ENCODE measurements at places on chromosomes 3 and 15.

- DNase-seq: no peak
Measured at GRCh38 chr15:93223803-93224202, 134.8 kb upstream of the RGMA start.

- peak; percentile 72 for DNase-seq
Measured at GRCh38 chr3:124559846-124560574, 170.2 kb upstream of the UMPS start.

GRCh38 chr3:105906836-105907235 lies 38.0 kb upstream of the CBLB start:
- DNase-seq: peak; percentile 93

DNA sequence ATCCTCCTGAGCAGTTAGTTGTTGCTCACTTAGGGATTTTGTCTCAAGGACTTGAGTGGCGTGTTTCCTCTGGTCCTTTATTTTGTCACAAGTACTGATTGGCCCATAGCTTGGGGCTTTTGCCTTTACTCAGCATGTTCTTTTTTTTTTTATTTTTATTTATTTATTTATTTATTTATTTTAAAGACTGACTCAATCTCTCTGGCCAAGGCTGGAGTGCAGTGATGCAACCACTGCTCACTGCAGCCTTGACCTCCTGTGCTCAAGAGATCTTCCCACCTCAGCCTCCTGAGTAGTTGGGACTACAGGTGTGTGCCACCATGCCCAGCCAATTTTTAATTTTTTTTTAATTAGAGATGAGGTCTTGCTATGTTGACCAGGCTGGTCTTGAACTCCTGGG lies 223.9 kb upstream of the TPM1 start:
- no peak for DNase-seq

DNA sequence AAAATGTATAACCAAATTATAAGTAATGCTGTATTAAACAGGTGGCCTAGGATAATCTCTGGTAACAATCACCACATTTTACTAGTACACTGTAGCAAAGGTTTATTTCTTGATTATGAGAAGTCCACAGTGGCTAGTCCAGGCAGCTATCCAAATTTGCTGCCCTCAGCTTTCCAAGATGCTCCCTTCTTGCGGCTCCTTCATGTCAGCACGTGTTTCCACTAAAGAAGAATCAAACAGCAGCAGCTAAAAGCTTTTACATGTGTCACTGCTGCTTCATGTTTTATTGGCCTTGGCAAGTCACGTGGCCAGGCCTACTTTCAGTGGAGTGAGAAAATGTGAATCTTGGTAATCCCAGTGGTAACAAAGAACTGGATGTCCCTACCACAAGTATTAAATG lies 5.6 kb upstream of the RBMS3 start:
- DNase-seq: peak; percentile 69

DNA sequence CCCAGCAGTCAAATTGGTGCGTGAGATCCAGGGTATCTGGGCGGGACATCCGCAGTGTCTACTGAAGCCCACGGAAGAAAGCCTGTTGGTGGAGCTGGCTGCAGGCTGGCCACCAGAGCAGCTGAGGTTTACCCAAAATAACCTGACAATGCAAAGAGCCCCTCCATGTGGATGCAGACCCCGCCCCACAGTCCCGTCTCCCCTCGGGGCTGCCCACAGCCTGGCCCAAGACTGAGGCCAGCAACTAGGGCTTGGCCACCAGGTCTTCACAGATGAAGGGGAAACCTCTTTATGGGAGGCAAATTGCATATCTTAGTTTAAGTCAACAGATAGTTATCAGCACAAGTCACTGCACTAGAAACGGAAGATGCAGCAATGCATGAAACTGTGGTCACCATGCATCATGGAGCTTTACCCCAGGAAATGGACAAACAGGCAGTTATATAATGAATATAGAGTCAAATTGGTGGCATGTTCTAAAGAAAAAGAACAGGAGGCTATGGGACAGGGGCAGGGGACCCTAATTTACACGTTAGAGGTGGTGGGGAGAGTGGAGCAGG lies 86.3 kb downstream of the ARNT2 start:
- DNase-seq: no peak

DNA sequence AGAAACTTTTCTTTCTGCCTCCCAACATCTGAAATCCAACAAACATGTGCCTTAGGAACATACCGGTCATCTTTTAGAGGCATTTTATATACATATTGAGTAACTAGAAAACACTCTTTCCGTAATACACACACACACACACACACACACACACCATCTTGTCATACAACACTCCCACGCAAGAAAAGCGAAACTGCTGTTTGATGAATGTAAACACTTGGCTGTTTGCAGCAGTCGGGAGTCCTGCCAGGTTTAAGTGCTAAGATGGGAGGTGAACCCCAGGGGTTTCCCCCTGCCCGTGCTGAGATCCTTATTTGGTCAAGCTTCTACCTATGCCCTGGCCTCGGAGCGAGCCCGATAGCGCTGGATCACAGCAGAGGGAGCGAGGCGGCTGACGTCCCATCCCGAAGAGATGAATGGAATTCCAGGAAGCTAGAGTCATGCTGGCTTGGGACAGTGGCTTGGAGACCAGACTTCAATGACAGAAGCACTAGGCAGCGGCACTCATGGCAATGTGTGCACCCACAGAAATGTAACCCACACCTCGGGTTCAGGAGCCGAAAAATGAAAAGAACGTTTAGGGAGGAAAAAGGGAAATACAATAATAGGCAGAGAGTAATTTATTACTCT lies 1.3 kb upstream of the THBS1 start:
- DNase-seq: peak; percentile 91

- DNase-seq: no peak
Measured at GRCh38 chr3:122893754-122894668, 99.1 kb downstream of the SLC49A4 start.

DNA sequence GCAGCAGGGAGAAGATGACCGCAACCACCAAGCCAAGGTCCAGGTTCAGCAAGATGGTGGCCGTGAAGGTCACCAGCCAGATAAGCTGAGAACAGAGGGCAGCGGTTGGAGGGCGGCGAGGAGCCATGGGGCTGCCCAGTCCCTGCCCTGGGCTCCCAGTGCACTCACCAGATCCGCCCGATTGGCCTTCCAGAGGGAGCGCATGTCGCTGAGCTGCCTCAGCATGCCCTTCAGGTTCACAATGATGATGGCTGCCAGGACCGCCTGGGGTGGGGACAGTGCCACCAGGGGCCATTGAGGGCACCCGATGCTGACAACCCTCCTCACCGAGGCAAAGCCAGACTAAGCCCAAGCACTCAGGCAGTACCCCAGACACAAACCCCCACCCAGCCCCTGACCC lies 5.4 kb downstream of the SLC26A6 start:
- no peak for DNase-seq

- DNase-seq: no peak
Measured at GRCh38 chr15:90456236-90456635, 68.2 kb downstream of the IQGAP1 start.

DNA sequence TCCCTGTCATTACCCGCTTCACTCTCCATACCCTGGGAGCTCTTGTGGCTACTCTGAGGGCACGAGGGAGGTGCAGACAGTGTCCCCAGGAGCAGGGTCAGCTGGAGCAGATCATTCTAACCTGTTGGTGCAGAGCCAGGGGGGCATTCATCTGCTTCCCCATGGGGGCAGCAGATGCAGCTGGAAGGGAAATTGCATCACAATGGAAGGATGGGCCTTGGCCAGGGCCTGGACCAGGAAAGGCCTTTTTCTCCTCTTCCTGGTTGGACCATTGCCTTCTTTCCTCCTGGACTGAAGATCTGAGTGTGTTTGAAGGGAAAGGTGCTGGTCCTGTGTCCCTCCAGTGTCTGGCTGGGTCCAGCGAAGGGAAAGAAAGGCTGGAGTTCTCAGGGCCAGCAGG lies 55.7 kb downstream of the EPHB1 start:
- DNase-seq: no peak

DNA sequence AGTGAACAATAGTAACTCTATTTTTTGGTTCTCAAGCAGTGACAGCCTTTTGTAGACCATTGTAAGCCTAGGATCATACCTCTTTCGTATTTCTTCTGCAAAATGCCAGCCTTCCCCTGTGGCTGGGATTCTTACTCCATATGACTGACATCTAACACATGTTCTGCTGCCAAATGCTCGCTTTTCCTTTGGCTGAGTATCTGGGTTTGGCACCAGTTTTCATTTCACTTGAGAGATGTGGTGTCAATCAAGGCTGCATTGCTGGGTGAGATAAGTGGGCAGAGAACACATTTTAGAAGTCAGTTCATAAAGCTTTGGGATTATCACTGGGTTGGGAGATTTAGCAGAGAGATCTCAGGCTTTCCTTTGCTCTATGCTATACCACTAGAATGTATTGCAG lies 514.7 kb upstream of the SGO1 start:
- DNase-seq: peak; percentile 32

- no peak for DNase-seq
Measured at GRCh38 chr3:144272680-144273079, 301.1 kb downstream of the DIPK2A start.

DNA sequence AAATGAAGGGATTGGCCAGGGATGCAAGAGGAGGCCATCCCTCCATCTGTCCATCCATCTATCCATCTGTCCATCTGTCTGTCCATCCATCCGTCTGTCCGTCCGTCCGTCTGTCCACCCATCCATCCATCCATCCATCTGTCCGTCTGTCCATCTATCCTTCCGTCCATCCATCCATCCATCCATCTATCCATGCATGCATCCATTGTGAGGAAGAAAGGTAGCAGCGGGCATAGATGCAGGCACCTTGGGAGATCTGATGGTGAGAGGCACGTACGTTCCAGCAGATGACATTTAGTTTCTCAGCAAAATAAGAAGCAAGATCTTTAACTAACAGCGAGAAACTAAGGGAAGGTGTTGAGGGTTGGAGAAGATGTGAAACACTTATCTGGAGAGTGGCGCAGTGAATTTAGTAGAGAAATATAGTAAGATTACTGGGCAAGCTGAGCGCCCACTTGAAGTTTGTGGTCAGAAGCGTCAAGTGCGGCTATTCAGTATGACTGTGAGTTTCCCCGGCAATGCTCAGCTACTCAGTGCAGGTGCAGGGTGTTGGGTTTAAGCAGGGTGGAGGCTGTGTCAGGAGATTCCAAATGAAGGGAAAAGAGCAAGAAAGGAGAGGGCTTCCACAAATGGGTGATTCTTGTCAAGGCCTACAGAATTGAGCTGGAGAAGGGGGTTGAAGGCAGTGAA lies 22.4 kb upstream of the SRP14 start:
- no peak for DNase-seq

DNA sequence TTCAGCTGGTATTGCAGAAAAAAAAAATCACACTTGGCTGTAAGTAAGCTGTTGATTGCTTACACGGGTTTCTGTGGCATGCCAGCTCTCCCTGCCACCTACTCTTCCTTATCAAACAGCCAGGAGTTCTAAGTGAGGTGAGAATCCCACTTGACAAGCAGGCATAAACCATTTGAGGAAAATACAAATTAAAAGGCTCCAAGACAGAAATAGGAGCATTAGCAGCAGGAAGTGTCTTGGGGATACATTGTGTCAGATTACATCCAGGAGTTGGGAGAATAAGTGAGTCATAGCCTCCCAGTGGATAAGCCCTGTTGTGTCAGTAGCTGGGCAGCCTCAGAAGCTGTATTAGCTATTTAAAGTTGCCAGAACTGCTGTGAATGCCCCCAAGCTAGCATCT lies 256.0 kb downstream of the CNTN4 start:
- peak; percentile 0 for DNase-seq

DNA sequence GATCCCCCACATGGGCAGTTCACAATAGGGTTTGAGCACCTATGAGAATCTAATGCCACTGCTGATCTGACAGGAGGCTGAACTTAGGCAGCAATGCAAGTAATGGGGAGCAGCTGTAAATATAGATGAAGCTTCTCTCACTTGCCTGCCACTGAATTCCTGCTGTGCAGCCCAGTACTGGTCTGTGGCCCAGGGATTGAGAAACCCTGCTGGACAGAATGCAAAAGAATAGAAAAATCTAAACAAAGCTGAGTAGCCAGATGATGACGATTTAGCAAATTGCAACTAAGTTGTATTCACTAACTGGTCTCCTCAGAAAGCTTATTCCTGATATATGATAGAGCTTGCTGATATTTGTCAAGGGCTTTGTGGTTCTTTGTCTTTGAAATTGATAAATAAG lies 34.3 kb upstream of the APH1B start:
- no peak for DNase-seq

GRCh38 chr3:184275381-184275701 lies 481 bp upstream of the ECE2 start:
- no peak for DNase-seq

GRCh38 chr3:9137676-9138075 lies 111.8 kb downstream of the SRGAP3 start:
- no peak for DNase-seq

DNA sequence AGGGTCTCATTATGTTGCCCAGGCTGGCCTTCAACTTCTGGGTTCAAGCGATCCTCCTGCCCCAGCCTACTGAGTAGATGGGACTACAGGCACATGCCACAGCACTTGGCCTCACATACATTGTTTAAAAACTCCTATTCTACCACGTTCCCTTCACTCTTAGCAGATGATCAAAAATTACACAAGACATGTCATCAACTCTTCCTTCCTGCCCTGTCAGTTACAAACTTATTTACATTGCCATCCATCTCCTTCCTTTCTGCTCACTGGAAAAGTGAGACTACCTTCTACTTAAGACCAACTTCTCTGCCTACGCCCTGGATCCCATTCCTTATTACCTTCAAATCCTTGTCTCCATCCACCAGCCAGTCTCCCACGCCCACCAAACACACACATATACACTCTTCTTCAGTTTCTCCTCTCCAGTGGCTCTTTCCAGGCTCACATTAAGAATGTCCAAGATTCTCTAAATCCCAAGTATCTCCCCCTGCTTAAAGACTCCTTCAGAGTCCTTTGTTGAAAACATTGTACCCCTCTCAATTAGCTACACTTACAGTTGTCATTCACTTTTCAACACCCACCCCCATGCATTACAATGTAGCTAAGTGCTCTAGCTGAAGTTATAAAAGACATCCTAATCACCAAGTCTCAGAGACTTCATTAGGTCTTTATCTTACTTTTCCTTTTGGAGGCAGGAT lies 4.3 kb downstream of the PEAK1 start:
- DNase-seq: no peak

GRCh38 chr3:56467801-56468183 lies 475 bp downstream of the ERC2 start:
- no peak for DNase-seq

- no peak for DNase-seq
Measured at GRCh38 chr15:74775132-74775562, 6.7 kb upstream of the CSK start.

DNA sequence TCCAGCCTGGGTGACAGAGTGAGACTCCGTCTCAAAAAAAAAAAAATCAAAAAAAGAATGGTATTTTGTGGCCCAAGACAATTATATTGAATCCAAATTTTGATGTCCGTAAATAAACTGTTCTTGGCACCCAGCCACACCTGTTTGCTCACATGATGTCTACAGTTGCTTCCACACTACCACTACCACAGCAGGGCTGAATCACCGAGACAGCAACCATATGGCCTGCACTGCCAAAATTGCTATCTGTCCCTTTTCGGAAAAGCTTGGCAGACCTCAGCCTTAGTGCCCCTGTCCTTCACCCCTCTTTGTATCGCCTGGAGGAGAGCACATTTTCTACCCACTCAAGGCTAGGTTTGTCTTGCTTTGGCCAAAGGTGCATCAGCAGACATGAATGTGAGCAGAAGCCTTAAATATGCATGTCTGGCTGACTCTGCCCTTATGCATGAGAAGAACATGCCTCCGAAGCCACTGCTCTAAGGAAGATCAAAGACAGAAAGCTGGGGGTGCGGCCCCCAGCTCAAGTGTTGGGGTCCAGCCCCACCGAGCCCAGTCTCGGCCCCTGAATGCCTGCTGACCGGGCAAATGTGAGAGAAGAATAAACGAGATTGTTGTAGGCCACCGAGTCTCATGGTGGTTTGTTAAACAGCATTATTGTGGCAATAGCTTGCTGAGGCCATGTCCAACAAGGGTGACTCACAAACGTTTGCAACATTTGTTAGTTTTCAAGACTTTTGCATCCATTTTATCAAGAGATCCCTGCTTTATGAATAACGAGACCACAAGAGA lies 108.1 kb downstream of the TPRA1 start:
- DNase-seq: peak; percentile 19
